Activated naive CD4-positive, alpha-beta T cell (primary cell): ENCODE measurements at places on chromosomes 2 and 18.
A peak's percentile ranks its signal among the peaks of the same experiment; 100 is the strongest.

DNA sequence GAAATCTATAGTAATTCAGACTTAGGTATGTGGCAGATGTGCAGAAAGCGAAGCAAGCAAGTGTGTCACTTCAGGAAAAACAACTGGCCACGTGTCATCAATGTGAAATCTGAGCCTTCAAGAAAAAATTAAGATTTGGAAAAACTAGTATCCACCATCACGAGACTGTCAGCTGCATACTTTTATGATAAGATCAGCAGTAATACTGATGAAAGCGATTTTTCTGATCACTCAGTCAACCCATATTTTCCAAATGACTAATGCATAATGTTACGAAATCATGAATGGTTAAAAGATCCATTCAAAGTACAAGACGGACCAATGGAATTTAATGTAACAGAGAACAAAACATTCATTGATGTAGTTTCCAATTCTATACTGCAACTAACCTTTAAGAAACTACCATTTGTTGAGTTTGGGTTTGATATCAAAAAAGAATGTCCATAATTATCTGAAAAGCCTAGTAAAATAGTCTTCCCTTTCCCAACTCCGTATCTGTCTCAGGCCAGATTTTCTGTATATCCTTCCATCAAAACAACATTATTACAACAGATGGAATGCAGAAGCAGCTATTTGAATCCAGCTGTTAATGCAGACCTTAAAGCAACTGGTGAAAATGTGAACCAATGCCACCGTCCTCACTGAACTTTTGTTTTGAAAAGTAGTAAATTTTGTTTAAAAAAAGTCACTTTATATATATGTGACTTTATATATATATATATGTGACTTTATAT is 17.0 kb upstream of the BCL2 start:
- no peak for DNase-seq

DNA sequence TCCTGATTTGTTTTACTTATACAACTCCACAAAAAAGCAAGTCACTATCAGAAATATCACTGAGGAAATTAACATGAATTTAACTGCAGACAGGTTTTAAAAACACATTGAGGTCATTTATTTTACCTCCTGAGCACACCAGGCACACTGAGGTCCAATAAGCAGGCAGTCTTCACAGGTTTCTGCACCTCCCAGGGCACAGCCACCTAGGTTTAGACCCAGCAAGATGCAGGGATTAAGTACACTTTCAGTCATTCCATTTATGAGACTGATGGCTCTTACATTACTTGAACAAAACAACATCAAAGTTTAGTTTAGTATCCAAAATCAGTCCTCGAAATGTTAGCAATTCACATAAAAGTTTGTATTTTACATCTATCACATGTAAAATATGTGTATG is 1.0 kb downstream of the ITGB6 start:
- no peak for DNase-seq

- DNase-seq = no peak
Observed at GRCh38 chr18:11902522-11903292, 5.4 kb downstream of the MPPE1 start.

DNA sequence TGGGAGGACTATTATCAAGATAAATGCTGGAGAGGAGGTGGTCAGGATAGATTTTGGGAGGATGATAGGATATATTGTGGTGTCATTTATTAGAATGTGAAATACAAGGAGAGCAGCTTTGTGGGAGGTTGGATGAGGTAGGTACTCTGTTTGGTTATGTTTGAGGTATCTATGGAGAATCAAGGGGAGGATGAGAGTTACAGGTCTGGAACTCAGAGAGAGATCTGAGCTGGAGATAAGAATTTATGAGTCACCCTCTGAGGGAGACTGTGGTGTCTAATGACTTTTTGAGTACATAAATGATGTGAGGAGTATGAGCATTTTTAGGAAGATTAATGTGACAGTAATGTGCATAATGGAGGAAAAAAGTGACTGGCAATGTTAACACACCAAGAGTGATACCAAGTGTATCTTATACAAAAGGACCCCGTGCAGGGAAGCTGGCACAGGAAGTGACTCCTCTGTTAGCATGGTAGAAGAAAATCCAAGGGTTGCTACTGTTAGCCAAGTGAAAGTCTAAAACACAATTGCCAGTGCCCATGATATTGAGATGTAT is 48.2 kb downstream of the CRIM1 start:
- no peak for DNase-seq

DNA sequence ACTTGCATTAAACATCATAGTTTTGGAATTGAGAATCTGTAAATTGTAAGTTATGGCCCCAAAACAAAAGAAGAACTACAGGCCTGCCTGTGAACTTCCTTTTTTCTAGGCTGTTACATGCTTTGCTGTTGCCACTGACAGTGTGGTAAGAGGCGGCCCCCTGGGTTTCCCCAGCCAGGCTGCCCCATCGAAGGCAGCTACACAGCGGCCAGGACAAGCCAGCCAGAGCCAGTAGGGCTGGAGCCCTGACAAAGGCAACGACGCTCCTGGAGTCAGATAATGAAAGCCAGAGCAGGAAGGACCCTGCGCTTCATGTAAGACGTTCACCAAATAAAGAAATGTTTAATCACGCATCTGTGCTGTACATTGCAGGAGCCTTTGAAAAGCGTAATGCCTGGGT is 55.0 kb downstream of the ANKRD44 start:
- peak; percentile 27 for DNase-seq

GRCh38 chr2:230885463-230886130 is 20.9 kb downstream of the ITM2C start:
- no peak for DNase-seq

DNA sequence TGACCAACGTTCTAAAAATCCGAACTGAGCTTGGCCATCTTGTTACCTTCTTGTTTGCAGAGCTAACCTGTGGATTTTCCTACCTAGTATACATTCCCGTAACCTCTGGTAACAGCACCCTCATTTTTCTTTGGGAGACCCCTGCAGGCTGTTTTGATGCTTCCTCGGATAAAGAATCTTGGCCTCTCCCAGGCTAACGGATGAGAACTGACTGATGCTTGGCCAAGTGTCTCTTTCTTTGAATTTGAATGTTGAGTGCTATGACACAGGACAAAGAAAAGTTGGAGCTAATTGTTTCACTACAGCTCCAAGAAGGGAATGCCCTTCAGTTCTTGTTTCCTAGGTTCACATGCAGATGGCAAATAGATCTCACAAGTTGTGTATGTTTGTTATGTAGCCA is 19.3 kb upstream of the CAVIN2 start:
- DNase-seq = no peak

DNA sequence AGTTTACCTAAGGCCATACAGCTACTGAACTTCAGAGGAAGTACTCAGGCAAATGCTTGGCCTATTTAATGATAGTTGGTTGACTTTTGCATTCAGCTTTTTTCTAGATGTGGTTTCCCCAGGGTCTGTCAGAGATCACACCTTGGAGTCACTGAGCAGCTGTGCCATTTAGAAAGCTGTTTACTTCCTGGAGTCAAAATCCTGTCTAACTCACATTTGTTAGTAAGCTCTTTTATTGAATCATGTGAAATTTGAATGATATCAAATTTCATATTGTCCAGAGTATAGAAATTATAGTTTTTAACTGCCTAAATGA is 7.6 kb upstream of the TRIB2 start:
- no peak for DNase-seq

DNA sequence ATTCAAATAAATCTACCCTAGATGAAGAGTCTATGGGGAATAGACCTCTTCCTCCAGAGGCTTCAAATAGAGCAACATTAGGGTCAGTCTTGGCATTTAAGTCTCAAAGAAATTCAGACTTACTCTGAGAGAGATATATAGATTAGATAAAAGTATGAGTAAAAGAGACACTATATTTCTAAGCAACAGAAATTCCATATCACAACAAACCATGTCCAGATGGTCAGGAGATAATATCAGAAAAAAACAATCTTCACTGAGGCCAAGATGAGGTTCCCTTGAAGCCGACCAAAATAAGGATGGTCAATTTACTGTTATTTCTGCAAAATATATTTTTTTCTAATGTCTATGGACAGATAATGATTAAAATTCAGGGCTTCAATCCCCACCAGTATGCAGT is 89.1 kb upstream of the NOSTRIN start:
- DNase-seq = no peak

DNA sequence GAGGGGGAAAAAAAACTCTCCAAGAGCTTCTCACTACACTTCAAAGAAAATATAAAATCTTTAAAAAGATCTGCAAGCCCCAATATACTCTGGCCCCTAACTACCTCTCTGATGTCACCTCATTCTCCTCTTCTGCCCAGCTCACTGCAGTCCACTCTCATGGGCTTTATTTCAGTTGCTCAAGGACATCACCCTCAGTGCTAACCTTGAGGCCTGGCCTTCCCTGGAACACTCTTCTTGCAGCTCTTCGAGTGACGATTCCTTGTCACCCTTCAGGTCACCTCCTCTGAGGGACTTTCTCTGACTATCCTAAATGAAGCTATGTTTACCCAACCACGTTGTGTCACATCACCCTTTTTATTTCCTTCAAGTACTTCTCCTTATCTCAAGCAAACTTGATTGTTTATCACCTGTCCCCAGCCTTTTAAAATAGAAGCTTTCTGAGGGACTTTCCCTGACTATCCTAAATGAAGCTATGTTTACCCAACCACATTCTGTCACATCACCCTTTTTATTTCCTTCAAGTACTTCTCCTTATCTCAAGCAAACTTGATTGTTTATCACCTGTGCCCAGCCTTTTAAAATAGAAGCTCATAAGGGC is 10.4 kb downstream of the RTTN start:
- no peak for DNase-seq

GRCh38 chr2:134252092-134252750 is 1.7 kb upstream of the MGAT5 start:
- no peak for DNase-seq

GRCh38 chr2:178075006-178075326 is 2.4 kb upstream of the PDE11A start:
- no peak for DNase-seq

DNA sequence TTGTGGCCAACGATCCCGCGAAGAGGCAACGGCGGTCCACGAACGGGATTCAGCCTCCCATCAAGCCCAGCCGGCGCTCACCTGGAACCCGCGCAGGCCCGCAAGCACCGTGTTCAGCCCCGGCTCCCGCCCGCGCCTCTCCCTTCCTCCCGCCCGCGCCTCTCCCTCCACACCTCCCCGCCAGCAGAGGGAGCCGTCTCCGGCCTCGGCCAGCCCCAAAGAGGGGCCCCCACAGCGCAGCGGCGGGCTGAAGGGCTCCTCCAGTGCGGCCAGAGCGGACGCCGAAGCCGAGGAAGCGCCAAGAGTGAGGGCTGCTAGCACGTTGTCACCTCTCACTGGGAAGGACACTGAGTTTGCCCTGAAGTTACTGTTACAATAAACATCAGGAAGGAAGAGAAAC is 55.3 kb upstream of the LAPTM4A start:
- DNase-seq = no peak

DNA sequence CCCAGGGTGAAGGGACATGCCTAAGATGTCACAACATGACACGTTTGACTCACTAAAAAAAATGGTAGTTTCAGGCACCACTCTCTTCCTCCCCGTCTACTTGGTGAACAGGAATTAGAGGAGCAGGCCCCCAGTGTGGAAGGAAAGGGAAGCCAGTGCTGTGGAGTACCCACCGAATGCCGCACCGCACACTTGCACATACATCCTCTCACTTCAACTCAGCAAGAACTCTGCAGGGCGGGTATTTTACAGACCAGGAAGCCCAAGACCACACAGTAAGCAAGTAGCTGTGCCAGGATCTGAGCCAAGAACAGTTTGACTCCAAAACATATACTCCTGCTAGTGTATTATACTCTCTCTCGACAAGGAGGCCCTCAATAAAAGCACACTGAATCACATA is 69.8 kb downstream of the BCL2 start:
- DNase-seq = no peak

- DNase-seq = no peak
Observed at GRCh38 chr18:49141491-49141890, 190.7 kb upstream of the SMAD7 start.

- DNase-seq = no peak
Observed at GRCh38 chr18:62637403-62637802, 77.9 kb upstream of the PHLPP1 start.

GRCh38 chr2:196245378-196246140 is 74.2 kb upstream of the STK17B start:
- no peak for DNase-seq

- no peak for DNase-seq
Observed at GRCh38 chr2:46076875-46077274, 220.3 kb upstream of the EPAS1 start.

DNA sequence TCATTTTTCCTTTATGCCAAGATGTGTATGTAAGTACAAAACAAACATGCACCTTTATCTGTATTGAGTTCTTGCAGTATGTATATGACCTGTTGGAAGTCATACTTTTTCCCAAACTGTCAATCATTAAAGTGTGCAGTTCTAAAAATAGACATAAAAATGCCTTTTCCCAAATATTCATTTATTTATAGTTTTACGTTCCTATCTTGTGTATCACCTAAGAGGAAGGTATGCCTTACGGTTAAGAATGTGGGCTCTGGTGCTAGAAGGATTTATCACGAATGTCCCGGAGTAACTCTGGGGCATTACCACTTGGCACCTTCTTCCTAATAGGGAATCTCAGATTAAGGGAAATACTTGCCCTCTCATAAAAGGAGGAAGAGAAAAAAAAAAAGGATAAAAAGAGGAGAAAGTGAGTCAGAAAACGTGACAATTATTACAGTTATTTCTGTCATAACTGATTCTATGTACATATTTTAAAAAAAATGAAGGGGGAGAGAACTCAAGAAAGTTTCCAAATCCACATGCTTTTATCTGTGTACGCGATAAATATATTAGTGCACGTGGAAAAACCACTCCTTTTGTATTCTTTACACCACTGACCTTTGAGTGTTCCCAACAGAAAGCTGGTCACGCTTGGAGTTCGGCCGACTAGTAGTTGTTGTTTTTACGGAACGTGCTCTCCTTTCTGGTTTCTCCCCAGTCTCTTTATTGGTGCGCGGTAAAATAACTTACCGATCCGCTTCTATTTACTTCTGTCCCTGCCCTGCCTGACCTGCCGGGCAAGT is 721 bp downstream of the MCEE start:
- DNase-seq = no peak

- DNase-seq = no peak
Observed at GRCh38 chr2:195407783-195408182, 249.2 kb upstream of the SLC39A10 start.

DNA sequence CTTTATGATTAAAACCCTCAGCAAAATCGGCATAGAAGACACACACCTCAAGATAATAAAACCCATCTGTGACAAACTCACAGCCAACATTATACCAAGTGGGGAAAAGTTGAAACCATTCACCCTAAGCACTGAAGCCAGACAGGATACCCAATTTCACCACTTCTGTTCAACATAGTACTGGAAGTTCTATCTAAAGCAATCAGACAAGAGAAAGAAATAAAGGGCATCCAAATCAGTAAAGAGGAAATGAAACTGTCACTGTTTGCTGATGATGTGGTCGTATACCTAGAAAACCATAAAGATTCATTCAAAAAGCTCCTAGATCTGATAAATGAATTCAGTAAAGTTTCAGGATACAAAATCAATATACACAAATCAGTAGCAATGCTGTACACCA is 16.4 kb upstream of the RPRD1A start:
- DNase-seq = no peak

GRCh38 chr2:55452879-55453278 is 33.2 kb upstream of the CCDC88A start:
- DNase-seq = no peak

- no peak for DNase-seq
Observed at GRCh38 chr18:4203568-4204437, 251.3 kb downstream of the DLGAP1 start.
